Ascending aorta (tissue), 2 donors: ENCODE measurements at places on chromosomes 1 and 21.

DNA sequence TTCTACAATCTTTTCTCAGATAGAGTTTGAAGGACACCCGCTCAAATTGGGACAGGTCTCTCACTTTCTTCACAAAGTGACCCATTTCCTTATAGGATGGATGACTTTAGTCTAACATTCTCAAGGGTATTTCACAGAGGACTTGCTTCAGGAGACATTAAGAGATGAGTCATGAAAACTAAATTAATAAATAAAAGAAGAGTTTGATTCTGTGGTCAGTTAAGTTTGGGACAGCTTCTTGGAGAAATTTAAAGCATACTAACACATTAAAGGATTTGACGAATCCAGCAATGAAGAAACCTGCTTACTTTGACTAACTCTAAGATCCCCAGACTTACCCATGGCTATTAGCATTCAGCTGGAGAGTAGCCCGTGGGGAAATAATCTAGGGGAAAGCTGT lies 95.6 kb upstream of the RAB3GAP2 start:
- no peaks in the 10 kb centered on the region for H3K36me3 ChIP-seq
- no peaks in the 10 kb centered on the region for H3K27me3 ChIP-seq
- DNase-seq = no peak
- no peaks in the 10 kb centered on the region for H3K4me1 ChIP-seq

DNA sequence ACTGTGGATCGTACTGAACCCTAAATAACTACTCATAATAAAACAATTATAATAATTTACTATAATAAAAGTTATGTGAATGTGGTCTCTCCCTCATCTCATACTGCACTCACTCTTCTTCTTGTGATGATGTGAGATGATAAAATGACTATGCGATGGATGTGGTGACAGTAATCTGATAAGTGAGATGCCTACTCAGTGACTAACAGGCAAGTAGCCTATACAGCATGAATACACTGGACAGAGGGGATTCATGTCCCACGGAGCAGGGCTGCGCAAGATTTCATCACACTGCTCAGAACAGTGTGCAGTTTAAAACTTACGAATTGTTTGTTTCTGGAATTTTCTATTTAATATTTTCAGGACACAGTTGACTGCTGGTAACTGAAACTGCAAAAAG lies 304.0 kb downstream of the DUSP10 start:
- H3K27ac ChIP-seq = no peak overlapping the region
- peaks cover 14% of the 10 kb centered on the region for H3K4me1 ChIP-seq
- no peak overlapping the region for H3K4me3 ChIP-seq
- no peaks in the 10 kb centered on the region for H3K27me3 ChIP-seq
- no peaks in the 10 kb centered on the region for H3K36me3 ChIP-seq

- no peak for DNase-seq
- peak overlapping the region; percentile 99 for H3K27ac ChIP-seq
- H3K4me3 ChIP-seq = peak overlapping the region; percentile 95
- no peaks in the 10 kb centered on the region for H3K36me3 ChIP-seq
- H3K4me1 ChIP-seq = no peaks in the 10 kb centered on the region
Measured at GRCh38 chr21:33230545-33231324, 997 bp downstream of the IFNAR2 start.

DNA sequence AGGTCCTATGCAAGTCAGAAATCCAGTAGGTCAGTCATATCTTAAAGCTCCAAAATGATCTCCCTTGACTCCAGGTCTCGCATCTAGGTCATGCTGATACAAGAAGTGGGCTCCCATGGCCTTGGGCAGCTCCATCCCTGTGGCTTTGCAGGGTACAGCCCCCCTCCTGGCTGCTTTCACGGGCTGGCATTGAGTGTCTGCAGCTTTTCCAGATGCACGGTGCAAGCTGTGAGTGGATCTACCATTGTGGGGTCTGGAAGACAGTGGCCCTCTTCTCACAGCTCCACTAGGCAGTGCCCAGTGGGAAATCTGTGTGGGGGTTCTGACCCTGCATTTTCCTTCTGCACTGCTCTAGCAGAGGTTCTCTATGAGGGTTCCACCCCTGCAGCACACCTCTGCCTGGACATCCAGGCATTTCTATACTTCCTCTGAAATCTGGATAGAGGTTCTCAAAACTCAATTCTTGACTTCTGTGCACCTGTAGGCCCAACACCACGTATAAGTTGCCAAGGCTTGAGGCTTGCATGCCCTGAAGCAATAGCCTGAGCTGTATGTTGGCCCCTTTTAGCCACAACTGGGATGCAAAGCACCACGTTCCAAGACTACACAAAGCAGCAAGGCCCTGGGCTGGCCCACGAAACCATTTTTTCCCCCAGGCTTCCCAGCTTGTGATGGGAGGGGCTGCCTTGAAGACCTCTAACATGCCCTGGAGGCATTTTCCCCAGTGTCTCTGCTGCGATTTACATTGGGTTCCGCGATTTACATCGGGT lies 472.7 kb downstream of the NPHP4 start:
- H3K27ac ChIP-seq = no peak overlapping the region
- H3K4me3 ChIP-seq = no peak overlapping the region
- no peaks in the 10 kb centered on the region for H3K36me3 ChIP-seq
- no peaks in the 10 kb centered on the region for H3K27me3 ChIP-seq
- H3K4me1 ChIP-seq = no peaks in the 10 kb centered on the region

- H3K27me3 ChIP-seq = no peaks in the 10 kb centered on the region
- H3K27ac ChIP-seq = no peak overlapping the region
- DNase-seq = no peak
- no peaks in the 10 kb centered on the region for H3K4me1 ChIP-seq
- H3K4me3 ChIP-seq = no peak overlapping the region
Measured at GRCh38 chr1:74780594-74780993, 47.6 kb downstream of the TYW3 start.

- peaks cover 29% of the 10 kb centered on the region for H3K4me1 ChIP-seq
- no peak for DNase-seq
- no peaks in the 10 kb centered on the region for H3K36me3 ChIP-seq
Measured at GRCh38 chr1:230087717-230088105, 20.7 kb downstream of the GALNT2 start.

GRCh38 chr1:168469690-168470089 lies 74.1 kb downstream of the XCL2 start:
- H3K4me3 ChIP-seq = no peak overlapping the region
- H3K27me3 ChIP-seq = no peaks in the 10 kb centered on the region
- no peaks in the 10 kb centered on the region for H3K36me3 ChIP-seq
- H3K27ac ChIP-seq = peak overlapping the region; percentile 61

GRCh38 chr21:38354231-38354630 lies 97.4 kb downstream of the KCNJ15 start:
- no peaks in the 10 kb centered on the region for H3K27me3 ChIP-seq
- no peak for DNase-seq
- H3K4me3 ChIP-seq = no peak overlapping the region
- no peaks in the 10 kb centered on the region for H3K36me3 ChIP-seq

DNA sequence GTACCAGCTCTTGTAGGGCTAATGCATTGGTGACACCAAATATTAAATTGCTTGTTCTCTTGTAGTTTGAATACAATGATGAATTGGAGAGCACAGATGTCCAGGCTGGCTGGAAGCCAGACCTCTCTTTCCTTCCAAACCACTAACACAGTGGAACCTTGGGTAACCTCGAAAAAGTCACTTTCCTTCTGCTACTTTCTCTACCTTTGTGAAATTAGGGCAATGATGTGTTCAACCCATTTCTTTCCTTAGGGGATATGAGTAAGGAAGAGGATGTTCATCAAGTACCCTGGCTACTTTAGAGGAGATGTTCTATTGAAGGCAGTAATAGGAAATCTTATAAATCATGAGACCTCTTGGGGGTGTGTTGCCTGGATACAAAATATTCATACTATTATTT lies 55.7 kb downstream of the XCL2 start:
- H3K36me3 ChIP-seq = no peaks in the 10 kb centered on the region
- H3K4me3 ChIP-seq = no peak overlapping the region
- no peak for DNase-seq
- H3K27me3 ChIP-seq = no peaks in the 10 kb centered on the region

GRCh38 chr1:12180903-12181302 lies 14.1 kb downstream of the TNFRSF1B start:
- no peak for DNase-seq
- H3K36me3 ChIP-seq = no peaks in the 10 kb centered on the region
- H3K4me1 ChIP-seq = no peaks in the 10 kb centered on the region
- no peak overlapping the region for H3K4me3 ChIP-seq
- H3K27me3 ChIP-seq = no peaks in the 10 kb centered on the region
- peak overlapping the region; percentile 49 for H3K27ac ChIP-seq

- H3K27ac ChIP-seq = peak overlapping the region; percentile 70
- DNase-seq = no peak
- H3K36me3 ChIP-seq = no peaks in the 10 kb centered on the region
- H3K4me1 ChIP-seq = peaks cover 6% of the 10 kb centered on the region
Measured at GRCh38 chr1:24752305-24752704, 7.1 kb downstream of the CLIC4 start.

DNA sequence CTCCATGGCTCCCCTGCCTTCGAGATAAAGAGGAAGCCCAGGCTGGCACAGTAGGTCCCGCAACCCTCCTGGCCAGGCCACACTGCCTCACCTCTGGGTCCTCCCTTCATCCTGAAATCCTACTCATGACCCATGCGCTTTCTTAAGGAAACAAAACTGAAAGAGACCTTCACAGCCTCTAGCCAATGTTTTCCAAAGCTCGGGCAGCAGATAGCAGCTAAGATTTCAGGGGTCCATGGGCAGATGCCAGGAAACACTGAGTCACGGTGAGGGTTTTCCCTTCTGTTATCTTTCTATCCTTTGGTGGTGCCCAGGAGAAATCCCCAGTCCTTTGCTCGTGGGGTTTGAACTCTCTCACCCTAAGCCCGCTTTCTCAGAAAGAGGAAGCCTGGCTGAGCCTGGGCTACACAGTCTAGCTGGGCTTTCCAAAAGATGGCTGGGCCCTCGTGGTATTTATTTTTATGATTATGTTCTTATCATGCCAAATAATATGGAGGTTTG lies 26.6 kb downstream of the TTC39A start:
- no peak for DNase-seq
- no peaks in the 10 kb centered on the region for H3K27me3 ChIP-seq
- no peak overlapping the region for H3K27ac ChIP-seq
- no peaks in the 10 kb centered on the region for H3K36me3 ChIP-seq

DNA sequence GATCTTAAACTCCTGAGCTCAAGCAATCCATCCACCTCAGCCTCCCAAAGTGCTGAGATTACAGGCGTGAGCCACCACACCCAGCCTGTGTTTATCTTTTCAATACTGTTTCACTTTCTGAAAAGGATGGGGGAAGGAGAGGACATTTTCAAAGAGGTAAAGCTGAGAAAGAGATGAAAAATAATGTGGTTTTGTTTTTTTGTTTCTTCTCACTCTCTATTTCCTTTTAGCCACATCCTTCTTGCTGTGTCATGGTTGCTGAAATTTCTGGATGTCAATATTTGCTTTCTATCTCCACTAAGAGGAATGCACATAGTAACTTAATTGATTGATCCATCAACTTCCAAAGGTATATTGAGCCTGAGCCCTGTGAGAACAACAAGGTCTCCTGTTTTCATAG lies 6.4 kb upstream of the C1orf21 start:
- H3K27me3 ChIP-seq = no peaks in the 10 kb centered on the region
- H3K4me3 ChIP-seq = no peak overlapping the region
- no peaks in the 10 kb centered on the region for H3K36me3 ChIP-seq
- DNase-seq = no peak
- no peak overlapping the region for H3K27ac ChIP-seq

DNA sequence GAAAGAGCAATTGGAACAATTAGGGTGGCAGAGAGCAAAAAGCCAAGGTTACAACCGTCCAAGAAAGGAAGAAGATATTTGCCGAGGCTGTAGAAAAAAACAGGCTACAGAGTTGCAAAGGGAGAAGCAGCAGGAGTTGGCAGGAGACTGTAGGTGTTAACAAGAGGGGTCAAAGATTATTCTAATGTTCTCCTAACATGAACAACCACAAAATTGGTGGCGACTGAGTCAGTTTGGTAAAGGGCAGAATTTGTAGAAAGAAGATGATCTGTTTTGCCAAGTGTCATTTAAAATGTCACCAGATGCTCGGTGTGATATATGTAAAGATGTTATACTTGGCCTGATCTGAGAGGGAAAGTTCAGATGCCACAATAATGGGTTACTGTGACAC lies 401 bp upstream of the PRUNE1 start:
- H3K36me3 ChIP-seq = no peaks in the 10 kb centered on the region
- no peaks in the 10 kb centered on the region for H3K27me3 ChIP-seq
- peak overlapping the region; percentile 87 for H3K27ac ChIP-seq
- peak overlapping the region; percentile 70 for H3K4me3 ChIP-seq

DNA sequence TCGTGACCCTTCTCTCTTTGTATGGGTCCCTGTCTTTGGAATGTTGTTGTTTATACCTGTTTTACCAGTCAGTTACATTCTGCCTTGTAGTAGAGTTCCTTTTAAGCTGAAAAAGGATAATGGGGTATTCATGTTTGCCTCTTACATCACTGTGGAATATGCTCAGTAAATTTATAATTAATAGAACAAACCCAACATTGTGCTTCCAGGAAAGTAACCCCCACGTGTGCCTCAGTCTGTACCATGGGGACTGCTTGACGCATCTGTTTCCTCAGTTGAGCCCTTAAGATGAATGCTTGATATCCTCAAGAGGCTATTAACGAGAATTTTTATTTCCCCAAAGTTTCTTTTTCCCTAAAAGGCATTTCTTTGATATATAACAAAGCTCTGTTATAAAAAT lies 73.4 kb downstream of the ST6GALNAC3 start:
- no peaks in the 10 kb centered on the region for H3K27me3 ChIP-seq
- H3K4me3 ChIP-seq = no peak overlapping the region
- no peak overlapping the region for H3K27ac ChIP-seq
- no peaks in the 10 kb centered on the region for H3K36me3 ChIP-seq

DNA sequence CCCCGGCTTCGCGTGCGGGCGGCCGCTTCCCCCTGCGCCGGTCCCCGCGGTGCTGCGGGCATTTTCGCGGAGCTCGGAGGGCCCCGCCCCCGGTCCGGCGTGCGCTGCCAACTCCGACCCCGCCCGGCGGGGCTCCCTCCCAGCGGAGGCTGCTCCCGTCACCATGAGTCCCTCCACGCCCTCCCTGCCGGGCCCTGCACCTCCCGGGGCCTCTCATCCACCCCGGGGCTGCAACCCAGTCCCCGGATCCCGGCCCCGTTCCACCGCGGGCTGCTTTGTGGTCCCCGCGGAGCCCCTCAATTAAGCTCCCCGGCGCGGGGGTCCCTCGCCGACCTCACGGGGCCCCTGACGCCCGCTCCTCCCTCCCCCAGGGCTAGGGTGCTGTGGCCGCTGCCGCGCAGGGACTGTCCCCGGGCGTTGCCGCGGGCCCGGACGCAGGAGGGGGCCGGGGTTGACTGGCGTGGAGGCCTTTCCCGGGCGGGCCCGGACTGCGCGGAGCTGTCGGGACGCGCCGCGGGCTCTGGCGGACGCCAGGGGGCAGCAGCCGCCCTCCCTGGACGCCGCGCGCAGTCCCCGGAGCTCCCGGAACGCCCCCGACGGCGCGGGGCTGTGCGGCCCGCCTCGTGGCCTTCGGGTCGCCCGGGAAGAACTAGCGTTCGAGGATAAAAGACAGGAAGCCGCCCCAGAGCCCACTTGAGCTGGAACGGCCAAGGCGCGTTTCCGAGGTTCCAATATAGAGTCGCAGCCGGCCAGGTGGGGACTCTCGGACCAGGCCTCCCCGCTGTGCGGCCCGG lies 159.2 kb downstream of the RUNX1 start:
- peak overlapping the region; percentile 94 for H3K27ac ChIP-seq
- peaks cover 4% of the 10 kb centered on the region for H3K4me1 ChIP-seq
- peak overlapping the region; percentile 77 for H3K4me3 ChIP-seq

- no peak for DNase-seq
- H3K27me3 ChIP-seq = no peaks in the 10 kb centered on the region
- no peaks in the 10 kb centered on the region for H3K36me3 ChIP-seq
- H3K27ac ChIP-seq = no peak overlapping the region
Measured at GRCh38 chr21:28337315-28337714, 655.4 kb downstream of the LTN1 start.

GRCh38 chr21:38804030-38804788 lies 1.5 kb upstream of the ETS2 start:
- H3K27me3 ChIP-seq = no peaks in the 10 kb centered on the region
- no peaks in the 10 kb centered on the region for H3K36me3 ChIP-seq
- peak overlapping the region; percentile 99 for H3K27ac ChIP-seq
